ENCODE measurements at places on chromosomes 6 and 20.

DNA sequence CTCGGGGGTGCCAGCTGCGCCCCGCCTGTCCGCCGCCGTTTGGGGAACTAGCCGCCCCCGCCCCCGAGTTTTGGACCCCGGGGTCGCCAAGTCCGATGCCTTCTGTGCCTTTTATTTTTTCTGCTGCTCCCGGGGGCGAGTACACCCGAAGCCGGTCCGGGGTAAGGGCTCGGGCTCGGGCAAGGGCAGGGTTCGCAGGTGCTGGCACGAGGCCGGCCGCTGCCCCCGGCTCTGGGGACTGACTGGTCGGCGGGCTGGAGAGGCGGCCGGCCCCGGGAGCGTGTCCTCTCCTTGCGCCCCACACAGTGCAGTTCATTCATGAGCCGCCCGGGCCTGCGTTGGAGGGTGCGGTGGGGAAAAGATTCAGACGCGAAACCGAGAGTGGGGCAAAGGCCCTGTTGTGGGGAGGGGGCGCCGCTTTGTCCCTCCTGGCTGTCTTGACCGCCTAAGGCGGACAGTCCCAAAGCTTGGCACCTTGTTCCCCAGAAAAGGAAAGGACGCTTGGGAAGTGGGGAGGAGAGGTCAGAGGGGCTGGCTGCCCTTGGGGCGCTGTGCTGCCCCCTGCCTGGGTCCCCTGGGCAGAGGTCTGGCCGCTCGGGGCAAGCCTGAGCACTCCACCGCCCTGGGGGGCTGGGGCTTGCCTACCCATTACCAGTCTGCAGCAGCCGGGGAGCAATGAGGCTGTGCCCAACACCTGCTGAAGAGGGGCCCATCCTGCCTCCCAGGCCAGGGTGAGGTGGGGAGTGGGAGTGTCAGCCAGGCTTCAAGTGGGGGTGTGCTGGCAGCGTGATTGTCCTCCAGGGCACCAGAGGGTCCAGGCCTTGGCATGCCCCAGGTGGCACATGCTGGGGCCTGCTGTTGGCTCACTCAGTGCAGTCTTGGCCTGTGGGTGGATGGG is 915 bp downstream of the TMEM63B start:
- DNase-seq: no peak

GRCh38 chr20:2521369-2522305 is 12.9 kb upstream of the ZNF343 start:
- no peak for DNase-seq

DNA sequence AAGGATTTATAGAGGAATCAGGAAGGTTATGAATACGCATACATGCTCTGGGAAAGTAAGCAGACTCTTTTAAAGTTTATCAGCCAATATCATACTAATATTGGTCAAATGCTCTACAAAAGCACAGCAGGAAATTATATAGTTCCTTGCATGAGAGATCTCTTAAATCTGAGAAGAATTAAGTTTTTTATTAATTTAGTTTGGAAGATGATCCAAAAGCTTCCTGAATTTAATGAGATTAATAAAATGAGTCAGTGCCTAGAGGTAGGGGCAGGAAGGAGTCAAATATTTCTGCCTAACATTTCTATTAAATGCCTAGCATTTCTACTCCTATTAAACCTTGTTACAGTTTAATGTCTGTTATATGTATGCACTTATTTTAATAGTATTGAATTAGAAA is 1608.2 kb downstream of the GRIK2 start:
- DNase-seq: no peak

- DNase-seq: no peak
Observed at GRCh38 chr6:14004258-14004657, 79.5 kb downstream of the RNF182 start.

DNA sequence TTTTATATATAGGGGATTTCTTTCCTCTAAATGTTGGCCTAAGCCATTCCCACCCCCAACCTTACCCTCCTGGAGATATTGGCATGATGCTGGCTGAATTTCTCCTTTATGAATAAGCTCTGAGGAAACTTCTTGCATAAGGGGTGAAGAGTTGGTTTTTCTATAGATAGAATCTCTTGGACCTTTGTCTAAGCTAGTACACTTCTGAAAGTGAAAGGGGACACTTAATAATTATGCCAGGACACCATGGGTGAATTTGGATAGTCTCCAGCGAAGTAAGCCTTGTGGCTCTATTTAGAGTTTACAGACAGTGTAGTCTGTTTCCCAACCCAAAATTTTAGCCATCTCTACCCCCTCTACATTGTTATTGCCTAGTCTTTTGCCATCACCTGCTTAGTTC is 27.1 kb upstream of the FABP7 start:
- DNase-seq: no peak

- DNase-seq: no peak
Observed at GRCh38 chr6:170286246-170286933, 4.5 kb downstream of the DLL1 start.

DNA sequence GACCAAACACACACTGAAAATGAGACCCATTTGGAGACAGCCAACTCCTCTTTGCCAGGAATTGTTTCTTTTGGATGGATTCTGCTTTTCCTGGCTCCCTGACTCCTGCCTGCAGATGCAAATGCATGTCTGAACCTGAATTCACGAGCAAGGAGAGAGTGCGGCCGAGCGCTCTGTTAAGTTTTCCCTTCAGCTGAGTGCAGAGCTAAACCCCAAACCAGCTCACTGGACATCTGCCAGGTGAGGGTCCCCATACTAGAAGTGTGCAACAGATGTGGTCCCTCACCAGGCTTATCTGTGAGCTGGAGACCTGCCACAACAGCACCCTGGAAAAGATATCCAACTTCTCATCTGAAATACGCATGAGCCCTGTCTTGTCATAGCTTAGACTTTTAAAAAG is 59.0 kb downstream of the CD164 start:
- DNase-seq: no peak

DNA sequence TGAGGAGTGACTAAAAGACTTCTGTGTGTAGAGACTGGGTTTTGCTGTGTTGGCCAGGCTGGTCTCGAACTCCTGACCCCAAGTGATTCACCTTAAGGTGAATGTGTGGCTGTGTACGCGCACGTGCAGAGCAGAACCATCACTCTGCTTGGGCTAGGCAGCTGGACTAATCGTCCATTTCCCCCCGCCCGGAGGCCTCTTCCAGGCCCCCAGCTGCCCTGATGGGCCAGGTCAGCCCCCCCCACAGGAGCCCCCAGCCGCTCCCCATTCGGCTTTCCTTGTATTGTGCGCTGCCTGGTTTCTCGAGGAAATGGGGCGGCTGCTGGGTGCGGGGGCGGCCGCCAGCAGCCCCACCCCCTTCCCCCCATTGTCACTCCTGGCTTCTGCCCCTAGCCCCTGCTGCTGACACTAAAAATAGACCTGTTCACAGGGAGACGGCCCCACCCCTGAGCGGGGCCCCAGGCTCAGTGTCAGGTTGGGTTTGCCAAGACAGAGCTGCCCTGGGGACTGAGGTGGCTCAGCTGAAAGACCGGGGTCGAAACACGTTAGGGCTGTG is 24.6 kb upstream of the CSNK2A1 start:
- no peak for DNase-seq

DNA sequence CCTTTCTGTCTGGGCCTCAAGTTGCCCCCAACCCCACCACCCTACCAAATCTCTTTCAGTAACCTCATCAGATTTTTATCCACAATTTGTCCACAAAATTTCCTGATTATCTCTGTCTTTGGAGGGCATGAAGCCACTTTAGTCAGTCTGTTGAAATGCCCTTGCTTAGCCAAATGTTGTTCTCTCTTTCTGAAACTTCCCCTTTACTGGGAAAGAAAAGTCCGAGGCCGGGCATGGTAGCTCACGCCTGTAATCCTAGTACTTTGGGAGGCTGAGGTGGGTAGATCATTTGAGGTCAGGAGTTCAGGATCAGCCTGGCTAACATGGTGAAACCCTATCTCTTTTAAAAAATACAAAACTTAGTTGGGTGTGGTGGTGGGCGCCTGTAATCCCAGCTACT is 33.8 kb downstream of the TOMM6 start:
- no peak for DNase-seq

- no peak for DNase-seq
Observed at GRCh38 chr6:152973916-152974315, 8.9 kb downstream of the FBXO5 start.

GRCh38 chr6:145903356-145904102 is 60.6 kb downstream of the SHPRH start:
- no peak for DNase-seq

- no peak for DNase-seq
Observed at GRCh38 chr6:140017470-140017869, 643.0 kb upstream of the CITED2 start.

- no peak for DNase-seq
Observed at GRCh38 chr6:36781669-36782068, 57.6 kb downstream of the CPNE5 start.

DNA sequence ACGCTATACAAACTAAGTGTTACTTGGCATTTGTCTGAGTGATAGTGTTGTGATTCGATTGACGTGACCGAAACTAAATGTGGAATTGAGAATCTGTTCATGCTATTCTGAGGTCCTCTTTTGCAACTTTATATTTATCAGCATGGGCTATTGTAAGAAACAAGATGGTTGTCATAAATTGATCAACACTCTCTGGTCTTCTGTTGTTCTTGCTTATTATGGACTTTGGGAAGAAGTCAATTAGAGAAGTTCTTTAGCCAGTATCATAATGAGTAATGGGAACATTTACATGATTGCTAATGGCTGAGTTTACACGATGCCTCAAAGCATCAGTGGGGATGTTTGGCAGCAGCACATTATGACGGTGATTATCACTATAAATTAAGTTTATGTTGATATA is 195.0 kb downstream of the CD83 start:
- DNase-seq: no peak

Measured in A172 (cell line).